ENCODE measurements at places on chromosomes 5 and 9.

GRCh38 chr9:97073506-97073905, 34.6 kb upstream of the CTSV start:
- no peak for DNase-seq

GRCh38 chr9:113468716-113469448, 5.4 kb downstream of the RGS3 start:
- no peak for DNase-seq

- peak; percentile 69 for DNase-seq
These were observed 1.3 kb downstream of the EEIG1 start for GRCh38 chr9:127979333-127980059.

DNA sequence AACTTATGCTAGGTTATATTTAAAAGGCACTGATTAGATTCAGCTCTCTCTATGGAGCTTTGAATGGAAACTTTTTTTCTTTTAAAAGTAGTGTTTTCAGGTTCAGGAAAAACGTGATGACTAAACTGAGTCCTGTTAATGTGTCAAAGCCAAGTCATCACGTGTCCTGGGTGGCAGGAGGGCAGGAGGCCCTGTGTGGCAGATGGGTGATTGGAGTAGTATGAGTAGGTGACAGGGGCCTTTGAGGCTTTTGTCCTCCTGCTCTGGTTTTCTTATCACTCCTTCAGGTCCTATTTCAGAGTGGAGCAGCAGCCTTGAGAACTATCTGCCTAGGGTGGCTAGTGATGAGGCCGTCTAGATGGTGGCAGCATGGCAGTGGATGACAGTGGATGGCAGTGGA, 17.7 kb upstream of the CARTPT start:
- DNase-seq = no peak

DNA sequence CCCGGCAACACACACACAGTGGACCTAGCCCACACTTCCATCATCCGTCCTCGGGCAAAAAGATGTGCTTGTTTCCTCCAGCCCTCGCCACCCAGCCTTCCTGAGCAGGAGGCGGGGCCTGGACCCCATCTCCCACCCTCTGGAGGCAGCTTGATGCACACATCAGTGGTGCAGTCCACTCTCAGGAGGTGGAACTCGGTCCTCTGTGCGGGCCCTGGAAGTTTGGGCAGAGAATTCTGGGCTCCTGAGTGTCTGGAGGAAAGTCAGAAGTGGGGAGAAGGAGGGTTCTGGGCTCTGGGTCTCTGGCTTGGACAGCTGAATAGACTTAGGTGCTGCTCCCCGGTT, 54.0 kb upstream of the NEURL1B start:
- no peak for DNase-seq

DNA sequence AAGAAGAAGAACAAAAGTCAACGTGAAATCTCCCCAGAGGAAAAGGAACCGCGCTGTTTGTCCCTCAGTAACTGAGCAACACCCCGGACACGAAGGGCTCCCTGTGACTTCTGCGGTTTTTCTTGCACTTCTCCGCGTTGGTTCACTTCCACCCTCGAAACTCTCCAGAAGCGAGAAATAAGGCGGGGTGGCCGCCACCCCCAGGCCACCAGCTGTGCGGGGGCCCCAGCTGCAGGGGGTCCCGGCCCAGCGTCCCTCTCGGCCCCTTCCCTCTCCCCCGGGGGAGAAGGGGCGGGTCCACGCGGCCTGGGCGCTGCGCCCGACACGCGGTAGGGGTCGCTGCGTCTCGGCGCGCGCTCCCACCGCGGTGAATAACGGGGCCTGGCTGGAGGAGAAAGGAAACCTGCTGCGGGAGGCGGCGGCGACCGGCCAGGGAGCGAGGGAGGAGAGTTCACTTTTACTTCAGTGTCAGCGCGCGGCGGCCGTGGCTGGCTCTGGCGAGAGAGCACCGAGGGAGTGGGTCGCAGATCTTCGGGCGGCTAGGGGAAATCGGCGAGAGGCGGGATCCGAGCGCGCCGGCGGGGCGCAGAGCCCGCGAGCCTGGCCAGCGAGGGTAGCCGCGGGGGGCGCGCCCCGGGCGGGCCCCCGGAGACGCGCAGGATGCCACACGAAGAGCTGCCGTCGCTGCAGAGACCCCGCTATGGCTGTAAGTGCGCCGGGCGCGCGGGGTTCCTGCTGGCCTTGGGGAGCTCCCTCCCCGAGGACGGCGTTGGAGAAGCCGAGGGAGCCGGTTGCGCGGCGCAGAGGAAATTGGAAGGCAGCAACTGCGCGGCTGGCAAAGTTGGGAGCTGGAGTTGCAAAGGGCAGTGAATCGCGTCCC, at the start of gene IQGAP2:
TSS of gene IQGAP2 (plus strand) at position 400 of the 880 bp plus-strand sequence. CDS start at position 661, 261 bp downstream.
- DNase-seq = no peak

- no peak for DNase-seq
These were observed 115.9 kb upstream of the GAS1 start for GRCh38 chr9:87063246-87063645.

DNA sequence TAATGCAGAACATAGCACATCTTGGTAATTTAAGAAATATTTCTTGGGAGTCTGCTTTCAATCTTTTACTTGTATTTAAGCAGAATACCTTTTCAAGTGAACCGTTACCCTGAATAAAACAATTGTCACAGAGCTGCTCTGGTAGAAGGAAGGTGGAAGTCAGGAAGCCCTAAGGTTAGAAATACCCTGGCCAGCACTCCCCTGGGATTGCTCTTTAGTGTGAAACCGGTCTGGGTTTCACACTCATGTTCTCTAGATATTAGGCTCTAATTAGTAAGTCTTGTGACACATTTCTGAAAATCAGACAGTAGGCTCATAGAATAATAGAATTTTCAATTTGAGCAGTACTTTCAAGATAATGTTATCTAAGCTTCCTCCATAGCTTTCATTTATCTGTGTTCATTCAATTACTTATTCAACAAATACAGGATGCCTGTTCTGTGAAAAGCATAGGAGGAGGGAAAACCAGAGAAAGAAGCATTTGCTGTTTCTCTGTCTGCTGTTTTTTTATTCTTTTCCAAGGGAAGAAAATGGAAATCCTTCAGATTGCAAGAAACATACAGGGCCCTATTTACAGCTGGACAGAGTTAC, 825.5 kb downstream of the TLR4 start:
- no peak for DNase-seq

DNA sequence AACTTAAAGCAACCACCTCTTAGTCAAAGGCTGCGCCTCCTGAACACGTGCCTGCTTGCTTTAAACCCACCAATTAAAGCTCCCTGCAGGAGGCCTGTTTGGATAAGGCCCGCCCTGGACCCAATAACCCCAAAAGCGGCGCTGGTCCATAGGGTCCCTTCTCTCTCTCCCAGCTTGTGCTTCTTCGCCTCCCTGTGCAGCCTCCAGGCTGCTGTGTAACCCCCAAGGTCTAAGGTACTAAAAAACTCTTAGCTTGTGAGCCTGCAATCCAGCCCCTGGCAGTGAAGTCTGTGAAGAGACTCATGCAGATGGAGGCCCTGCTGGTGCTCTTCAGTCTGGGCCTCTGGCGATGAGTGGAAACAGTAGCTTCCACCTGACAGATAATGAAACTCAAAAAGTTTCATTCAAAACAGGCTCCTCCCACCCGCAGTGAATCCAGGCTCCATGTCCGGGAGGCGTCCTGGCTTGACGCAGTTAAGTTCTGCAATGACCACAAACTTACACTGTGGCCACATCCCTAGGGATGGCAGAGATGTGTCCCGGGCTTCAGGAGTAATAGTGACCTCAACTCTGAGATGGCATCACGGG, 97.3 kb downstream of the PRRT1B start:
- DNase-seq = no peak

DNA sequence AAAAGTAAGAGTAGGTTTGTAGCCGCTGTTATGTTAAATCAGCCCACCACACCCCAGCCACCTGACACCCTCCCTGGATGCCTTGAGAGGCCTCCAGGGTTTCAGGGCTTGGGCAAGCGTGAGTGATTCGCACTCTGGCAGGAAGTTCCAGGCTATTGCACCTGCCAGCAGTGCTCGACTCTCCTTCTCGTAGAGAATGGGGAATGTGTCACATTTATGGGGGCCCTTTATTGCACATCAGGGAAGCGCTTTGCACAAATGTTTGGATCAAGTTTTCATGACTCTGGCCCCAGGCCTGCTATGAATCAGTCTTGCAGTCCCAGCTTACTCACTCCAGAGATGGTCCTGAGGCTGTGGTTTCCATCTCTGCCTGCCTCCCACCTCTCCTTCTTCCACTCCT, 66.1 kb upstream of the ADRA1B start:
- no peak for DNase-seq

DNA sequence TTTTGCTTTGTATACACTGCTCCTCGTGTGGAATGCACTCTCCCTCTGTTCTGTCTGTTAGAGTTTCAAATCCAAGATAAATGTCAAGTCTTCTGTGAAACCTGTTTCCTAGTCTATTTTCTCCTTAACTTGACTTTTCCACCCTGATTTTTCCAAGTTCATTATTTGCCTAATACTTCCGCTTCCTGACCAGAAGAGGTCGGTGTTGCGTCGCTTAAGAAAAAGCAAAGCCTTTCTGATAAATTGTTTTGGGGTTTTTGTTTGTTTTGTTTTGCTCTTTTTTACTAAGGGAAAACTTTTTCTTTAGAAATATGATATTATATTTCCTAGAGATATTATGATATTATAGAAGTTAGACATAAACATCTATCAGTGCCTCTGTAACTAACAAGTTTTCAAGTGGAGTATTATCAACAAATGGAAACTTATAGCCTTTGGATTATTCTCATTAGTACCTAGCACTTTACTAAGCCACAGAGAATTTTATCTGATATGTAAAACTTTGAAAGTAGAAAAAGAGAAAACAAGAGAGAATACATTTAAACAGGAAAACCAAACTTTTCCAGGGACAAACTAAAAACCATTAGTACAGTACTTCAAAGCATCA, 55.8 kb downstream of the PHAX start:
- peak; percentile 11 for DNase-seq

- no peak for DNase-seq
These were observed 979.0 kb downstream of the EFNA5 start for GRCh38 chr5:106691701-106692100.

GRCh38 chr9:126692759-126693427, 79.2 kb downstream of the LMX1B start:
- DNase-seq = no peak

DNA sequence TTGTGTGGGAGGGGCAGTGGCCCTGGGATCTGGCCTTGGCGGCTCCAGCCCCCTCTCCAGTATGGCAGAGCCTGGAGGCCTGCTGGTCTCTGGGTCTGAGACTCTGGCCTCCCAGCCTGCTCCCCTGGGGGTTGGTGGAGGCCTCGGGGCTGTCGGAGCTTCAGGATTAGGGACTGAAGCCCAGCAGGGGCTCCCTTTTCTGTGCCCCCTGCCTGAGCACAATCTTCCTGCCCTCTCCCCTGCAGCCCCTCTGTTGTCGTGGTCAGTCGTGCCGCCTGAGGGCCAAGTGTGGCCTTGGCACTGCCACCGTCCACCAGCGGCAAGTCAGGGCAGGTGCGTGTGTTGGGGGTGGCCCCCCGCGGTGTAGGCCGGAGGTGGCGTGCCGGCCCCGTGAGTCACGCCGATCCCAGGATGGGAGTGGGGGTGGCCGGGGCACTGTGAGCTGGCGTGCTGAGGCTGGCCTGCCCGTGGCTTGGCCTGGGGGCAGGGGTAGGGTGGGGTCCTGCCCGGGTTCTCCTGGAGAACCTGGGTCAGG, 53.6 kb downstream of the RXRA start:
- DNase-seq = no peak

DNA sequence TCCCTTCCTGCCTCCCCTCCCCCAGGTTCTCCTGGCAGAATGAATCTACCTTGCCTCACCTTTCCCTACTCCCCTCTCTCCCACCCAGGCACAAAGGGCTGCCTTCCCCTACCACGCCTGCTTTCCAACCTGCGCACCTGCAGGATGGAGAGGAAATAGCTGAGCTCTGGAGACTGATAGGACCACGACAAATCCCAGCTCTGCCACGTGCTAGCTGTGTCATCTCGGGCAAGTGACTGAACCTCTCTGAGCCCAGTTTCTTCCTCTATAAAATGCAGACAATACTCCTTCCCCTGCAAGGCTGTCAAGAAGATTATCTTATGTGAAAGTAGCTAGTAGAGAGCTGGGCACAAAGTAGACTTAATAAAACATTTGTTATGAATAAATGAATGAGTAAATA, 31.2 kb upstream of the PTGS1 start:
- no peak for DNase-seq

DNA sequence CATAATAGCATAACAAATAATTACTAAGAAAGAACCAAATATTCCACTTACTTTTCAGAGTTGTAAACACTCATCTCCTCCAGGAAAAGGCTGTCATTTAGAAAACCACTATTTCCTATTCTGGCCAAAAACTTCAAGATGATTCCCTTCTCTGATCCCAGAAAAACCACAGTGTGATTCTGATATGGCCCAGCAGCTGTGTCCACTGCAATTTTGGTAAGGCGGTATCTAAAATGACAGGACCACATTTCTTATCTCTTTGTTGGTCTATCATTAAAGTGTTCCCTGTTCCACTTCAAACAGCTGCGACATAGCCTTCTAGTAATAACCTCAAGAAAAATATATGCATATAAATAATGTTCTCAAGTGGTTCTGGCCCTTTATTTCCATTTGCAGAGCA, 96.1 kb downstream of the SEMA6A start:
- DNase-seq = no peak

All from NCI-H345 (cell line).